Subcutaneous preadipocyte (primary cell): ENCODE measurements at places on chromosomes 6 and 20. TPM values are rescaled to one million over a fixed set of nuclear protein-coding genes. Genes with fewer than 3 reads are reported as not detected.

BHLHE23 gene
- not detected in 2 replicates for total RNA-seq

GABRR2 gene
- total RNA-seq: 0.37 TPM in 1 of 2 replicates, not detected in the other

SSTR4 gene
- not detected in 2 replicates for total RNA-seq

CEP43 gene
- 12.1 and 17.4 TPM in 2 replicates for total RNA-seq
